Memory B cell (primary cell): ENCODE measurements at places on chromosomes 5 and 9.

DNA sequence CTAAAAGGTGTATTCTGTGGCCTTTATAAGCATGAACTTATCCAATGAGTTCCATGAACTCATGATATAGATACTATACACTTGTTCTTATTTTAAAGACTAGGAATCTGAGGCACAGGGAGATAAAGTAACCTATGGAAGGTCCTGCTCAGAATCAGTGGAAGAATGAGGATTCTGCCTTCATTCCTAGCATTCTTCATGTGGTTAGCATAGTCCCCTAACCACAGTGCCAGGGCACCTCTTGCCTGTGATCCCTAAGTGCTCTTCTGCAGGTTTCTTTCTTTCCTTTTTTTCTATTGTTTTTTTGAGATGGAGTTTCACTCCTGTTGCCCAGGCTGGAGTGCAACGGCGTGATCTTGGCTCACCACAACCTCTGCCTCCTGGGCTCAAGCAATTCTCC lies 174.1 kb downstream of the C9orf152 start:
- DNase-seq: no peak

DNA sequence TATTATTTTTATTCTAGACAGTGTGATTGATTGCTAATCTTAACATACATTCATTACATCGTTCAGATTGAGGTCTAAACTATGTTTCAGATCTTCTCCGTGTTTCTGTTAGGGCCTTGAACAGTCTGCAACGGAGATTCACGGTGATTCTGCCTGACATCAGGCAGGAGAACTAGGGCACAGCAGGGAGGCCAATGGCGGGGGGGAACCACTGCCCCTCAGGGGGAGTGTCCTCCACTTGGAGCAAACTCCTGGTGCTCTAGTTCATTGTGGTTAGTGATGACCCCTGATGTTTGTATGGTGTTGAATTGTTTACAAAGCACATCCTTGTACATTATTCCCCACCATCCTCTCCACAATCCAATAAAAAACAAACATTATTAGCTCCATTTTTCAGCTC lies 173.5 kb downstream of the ZNF608 start:
- no peak for DNase-seq

- no peak for DNase-seq
These were observed 20.9 kb downstream of the OR2Y1 start for GRCh38 chr5:180718810-180719453.

GRCh38 chr5:13516195-13516594 lies 428.3 kb downstream of the DNAH5 start:
- no peak for DNase-seq

- DNase-seq: no peak
These were observed 1486.8 kb upstream of the C9orf72 start for GRCh38 chr9:29060041-29060440.

- peak; percentile 15 for DNase-seq
These were observed 121.2 kb upstream of the ST8SIA4 start for GRCh38 chr5:101024299-101024698.

DNA sequence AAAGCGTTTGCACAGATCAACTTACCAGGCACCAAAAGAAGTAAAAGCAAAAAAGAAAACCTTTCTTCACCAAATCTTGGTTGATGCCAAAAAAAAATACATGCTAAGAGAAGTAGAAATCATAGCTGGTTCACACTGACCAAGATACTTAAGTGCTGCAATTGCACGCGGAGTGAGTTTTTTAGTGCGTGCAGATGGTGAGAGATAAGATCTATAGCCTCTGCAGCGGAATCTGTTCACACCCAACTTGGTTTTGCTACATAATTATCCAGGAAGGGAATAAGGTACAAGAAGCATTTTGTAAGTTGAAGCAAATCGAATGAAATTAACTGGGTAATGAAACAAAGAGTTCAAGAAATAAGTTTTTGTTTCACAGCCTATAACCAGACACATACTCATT lies 36.4 kb upstream of the CCDC152 start:
- DNase-seq: no peak

DNA sequence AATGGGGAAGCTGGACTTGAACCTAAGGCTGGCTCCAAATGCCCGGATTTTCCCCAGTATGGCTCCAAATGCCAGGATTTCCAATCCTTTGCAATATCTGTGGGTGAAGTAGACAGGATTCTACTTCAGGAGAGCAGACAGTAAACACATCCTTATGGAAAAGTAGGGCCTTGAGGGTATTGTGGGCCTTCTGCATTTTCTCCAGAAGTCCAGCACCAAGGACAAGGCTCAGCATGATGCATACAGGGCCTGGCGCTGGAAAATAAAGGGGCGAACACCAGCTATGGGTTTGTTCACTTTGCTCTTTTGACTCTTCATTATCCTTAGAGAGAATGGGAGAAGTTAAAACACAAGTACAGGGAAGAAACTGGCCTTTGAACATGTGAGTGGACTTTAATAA lies 347.5 kb downstream of the SEMA5A start:
- no peak for DNase-seq

GRCh38 chr5:22896152-22896551 lies 43.0 kb upstream of the CDH12 start:
- DNase-seq: no peak

DNA sequence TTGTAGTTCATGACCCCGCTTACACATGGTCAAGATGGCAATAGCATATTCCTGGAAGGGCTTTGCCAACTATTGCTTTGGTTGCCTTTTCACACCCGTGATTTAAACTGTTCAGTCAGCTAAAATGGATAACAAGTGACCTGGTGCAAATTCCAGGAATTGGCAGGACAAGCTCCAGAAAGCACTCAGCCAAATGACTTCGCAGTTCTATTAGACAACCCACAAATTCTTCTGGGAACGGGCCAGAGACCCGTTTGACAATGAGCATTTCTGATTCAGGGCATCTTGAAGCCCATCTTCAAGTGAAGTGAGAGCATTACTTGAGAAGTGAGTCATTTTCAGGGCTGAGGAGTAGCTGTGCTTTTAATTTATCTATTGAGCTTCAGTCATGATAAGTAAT lies 165.0 kb downstream of the DROSHA start:
- DNase-seq: no peak

GRCh38 chr9:27437652-27438373 lies 86.3 kb upstream of the IFNK start:
- DNase-seq: no peak

DNA sequence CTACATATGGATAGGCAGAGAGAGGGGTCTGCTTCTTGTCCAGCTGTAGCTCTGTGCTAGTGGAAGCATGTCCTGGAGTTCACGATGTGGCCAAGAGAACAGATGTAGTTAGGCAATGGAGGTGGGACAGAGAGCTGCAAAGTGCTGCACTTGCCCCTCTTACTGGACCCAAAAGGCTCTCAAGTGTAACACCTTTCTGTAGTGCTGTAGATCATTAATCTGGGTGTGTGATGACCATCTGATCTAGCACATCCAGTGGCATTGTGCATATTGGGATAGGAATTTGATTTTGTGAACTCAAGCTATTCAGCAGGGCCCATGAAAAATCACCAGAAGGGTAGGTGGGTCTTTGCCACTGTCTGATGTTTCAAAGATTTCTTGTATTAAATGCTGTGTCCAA lies 151.4 kb downstream of the KDM4C start:
- no peak for DNase-seq

GRCh38 chr5:147854894-147855773 lies 23.4 kb upstream of the SCGB3A2 start:
- no peak for DNase-seq

DNA sequence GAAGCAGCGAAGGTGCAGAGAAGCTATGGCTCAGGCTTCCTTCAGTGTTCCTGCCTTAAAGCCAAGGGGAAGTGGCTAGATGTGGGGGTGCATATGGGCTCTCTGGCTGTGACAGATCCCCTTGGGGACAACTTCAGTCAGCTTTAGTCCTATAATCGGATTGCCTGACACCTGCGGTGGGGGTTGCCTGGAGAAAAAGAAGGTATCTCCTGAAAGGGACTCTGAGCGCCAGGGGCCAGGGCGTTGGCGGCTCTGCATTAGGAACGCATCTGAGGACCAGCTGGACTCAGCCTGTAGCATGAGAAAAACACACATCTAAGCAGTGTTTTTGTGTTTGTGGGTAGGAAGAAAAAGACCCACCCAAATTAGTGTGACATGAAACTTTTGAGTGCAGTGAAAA lies 84.3 kb upstream of the OTULINL start:
- no peak for DNase-seq

DNA sequence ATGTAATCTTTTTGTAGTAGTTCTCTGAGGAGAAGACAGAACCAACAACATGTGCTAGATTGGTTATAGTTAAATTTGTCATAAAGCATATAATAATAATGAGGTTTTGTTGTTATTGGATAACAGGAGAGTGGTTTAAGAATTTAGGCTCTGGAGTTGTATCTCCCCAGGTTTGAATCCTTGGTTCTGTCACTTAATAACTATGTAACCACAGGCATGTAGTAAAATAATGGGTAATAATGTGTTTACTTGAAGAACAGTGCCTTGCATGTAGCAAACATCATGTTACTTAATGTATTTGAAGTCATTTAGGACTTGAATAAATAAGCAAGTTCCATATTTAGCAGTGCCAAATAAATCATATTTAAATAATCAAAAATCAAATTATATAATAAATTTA lies 55.8 kb downstream of the NSD1 start:
- no peak for DNase-seq

- DNase-seq: no peak
These were observed 77.8 kb upstream of the ZNF462 start for GRCh38 chr9:106785200-106785599.

GRCh38 chr9:113794721-113795120 lies 81.4 kb upstream of the ZNF618 start:
- DNase-seq: no peak

DNA sequence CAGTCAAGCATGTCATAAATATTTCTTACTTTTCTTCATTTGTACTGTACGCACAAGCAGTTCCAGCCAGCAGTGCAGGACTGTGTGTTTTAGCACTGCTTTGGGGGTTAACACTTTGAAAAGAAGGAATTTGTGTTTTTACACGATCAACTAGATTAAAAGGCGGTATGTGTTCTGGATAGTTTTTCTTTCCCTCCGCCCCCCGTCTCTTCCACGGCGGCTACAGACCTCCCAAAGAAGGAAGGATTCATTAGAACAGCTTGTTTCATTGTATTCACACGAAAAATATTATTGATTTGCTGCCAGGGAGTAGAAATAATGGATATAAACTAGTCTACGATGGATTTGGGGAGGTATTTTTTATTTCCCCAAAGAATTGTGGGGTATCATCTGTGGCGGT lies 336.8 kb upstream of the RFX3 start:
- DNase-seq: no peak

DNA sequence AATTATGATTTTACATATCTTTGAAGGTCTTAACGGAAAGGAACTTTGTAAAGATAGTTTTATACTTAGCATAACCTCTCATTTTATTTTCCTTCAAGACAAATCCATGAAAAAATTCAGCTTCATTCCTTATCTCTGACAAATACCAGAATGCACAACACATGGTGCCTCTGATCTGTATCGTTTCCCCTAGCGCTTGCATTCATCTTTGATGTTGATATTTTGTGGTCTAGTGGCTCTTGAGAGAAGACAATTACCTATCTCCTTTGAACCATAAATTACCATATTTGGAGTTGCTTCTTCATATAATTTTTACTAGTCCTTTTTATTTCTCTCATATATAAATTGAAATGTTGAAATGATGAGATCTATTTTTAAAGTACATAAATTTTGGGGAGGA lies 551.3 kb downstream of the PDE4D start:
- DNase-seq: no peak

DNA sequence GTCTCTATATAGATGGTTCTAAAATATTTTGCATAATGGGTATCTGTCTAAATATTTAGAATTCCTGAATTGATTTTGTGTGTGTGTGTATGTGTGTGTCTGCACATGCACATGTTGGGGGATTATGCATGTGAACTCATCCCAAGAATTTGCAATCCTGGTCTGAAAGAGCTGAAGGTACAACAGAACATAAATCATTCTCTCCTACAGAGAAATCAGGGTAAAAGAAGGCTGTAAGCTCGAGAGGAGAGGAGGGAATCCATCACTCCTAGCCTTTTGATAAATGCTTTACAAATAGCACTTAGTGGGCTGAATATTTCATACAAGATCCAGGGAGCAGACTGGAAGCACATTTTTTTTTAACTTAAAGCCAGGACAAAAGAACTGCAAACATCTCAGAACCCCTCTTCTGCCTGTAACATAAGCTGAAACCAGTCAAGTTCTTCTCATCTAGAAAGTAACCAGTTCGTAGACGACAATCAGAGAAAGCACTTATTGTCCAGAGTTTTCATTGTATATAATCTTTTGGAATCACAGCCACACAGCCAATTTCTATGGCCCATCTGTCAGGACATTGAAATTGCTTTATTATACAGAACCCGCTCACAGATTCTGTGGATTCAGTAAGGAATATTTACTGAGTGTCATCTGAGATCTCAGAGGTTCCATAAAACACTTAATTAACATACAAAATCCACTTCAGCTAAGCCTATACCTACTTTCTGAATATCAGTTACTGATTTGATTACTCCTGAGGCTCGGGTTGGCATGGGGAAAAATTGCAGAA lies 541.4 kb upstream of the ZNF462 start:
- no peak for DNase-seq

DNA sequence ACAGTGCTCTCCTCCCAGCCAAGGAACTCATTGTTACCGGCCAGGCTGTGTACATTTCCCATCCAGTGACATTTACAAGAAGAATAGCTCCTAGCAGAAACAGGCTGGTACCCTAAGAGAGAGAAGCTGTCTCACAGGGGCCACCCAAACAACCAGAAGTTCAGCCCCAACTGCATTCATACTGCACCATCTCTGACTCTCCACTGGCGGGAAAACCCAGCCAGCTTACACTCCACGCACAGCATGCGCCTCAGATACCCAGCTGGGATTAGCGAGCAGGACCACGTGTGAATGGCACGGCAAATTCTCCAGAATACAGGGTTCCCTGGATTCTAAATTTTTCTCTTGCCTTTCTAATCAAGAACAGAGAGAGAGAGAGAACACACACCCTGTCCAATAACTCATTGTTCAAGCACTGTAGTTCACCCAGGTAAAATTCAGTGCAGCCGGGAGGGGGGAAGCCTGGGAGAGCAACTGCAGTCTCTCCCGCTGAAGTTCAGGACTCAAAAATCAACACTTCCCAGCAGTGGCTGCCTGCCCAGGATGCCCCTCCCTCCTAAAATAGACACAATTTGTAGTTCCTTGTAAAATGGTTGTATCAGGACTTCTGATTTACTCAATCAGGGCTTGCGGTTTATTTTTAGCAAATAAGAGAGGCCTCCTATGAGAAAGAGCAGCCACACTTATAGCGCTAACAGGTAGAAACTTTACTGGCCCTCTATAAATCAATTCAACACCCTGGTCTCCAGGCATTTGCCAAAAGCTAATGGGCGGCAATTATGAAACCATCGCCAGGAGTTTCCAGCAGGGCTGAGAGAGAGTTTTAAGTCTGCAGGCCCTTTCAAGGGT lies 2.2 kb downstream of the COL23A1 start:
- no peak for DNase-seq

GRCh38 chr9:104104360-104104759 lies 10.3 kb downstream of the SMC2 start:
- no peak for DNase-seq

GRCh38 chr5:79759436-79759835 lies 69.8 kb downstream of the CMYA5 start:
- DNase-seq: no peak
